ENCODE measurements at places on chromosomes 13 and 19. TPM values are rescaled to one million over a fixed set of nuclear protein-coding genes. Genes with fewer than 3 reads are reported as not detected.
A peak's percentile ranks its signal among the peaks of the same experiment; 100 is the strongest.

- no peaks in the 10 kb centered on the region for H3K4me1 ChIP-seq
- H3K27me3 ChIP-seq = no peaks in the 10 kb centered on the region
- no peak for DNase-seq
- H3K27ac ChIP-seq = no peak overlapping the region
- no peak overlapping the region for H3K4me3 ChIP-seq
- H3K36me3 ChIP-seq = no peaks in the 10 kb centered on the region
Measured at GRCh38 chr19:48905664-48906063, 5.6 kb downstream of the NUCB1 start.

DNA sequence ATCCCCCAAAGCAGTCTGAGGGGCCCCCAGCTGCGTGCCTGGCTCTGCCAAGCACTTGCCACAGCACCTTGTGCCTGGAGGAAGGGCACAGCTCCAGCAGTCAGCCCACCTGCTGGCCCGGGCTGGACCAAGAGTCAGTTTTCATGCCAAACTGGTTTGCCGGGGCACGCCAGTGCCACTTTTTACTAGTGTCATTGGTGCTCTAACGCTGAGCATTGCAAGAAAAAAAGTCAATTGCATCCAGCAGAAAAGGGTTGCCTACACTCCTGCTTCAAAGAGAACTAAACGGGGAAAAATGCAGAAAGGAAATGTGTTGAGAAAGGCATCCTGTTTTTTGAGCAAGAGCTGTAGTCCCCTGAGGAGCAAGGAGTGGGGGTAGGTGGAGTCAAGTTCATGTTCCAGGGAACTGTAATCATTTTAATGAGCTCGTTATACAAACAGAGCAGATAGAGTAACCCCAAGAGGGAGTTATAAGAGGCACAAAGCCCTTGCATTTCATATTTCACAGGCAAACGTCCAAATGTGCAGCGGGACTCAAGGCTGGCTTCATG is 68.4 kb downstream of the F2RL3 start:
- H3K27me3 ChIP-seq = no peaks in the 10 kb centered on the region
- H3K4me1 ChIP-seq = no peaks in the 10 kb centered on the region
- no peak overlapping the region for H3K4me3 ChIP-seq
- no peaks in the 10 kb centered on the region for H3K36me3 ChIP-seq
- DNase-seq = no peak

- no peaks in the 10 kb centered on the region for H3K4me1 ChIP-seq
- DNase-seq = peak; percentile 23
- no peaks in the 10 kb centered on the region for H3K36me3 ChIP-seq
- no peak overlapping the region for H3K4me3 ChIP-seq
- H3K27ac ChIP-seq = no peak overlapping the region
- no peaks in the 10 kb centered on the region for H3K27me3 ChIP-seq
Measured at GRCh38 chr19:31110336-31110735, 238.9 kb downstream of the TSHZ3 start.

DNA sequence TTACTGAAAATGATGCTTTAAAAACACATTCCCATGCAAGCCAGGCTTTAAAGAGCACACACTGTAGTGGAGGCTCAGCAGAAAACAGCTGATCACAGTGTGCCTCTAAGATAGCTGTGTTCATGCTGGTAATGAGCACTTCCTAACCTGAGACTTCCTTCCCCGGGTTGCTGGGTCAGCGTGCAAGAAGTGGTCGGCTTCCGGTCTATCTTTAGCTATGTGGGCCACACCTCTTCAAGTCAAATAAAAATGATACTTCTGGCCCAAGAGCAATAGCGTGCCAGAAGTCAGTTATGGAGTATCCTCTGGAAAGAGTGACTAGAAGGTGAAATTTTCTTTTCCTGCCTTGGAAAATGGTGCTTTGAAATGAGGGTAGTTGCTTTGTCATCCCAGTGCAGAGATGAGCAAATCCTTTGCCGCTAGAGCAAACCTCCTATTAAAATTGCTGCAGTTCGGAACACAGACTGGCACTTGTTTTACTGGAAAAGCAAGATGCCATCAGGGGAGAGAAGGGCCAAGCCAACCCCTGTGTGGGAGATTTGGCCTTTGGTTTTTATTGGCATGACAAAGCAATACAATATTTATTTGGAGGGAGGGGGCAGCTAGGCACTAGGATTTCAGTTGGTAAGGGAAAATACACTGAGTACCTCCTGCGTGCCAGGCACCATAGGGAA is 64.2 kb downstream of the ARHGAP35 start:
- no peaks in the 10 kb centered on the region for H3K36me3 ChIP-seq
- no peaks in the 10 kb centered on the region for H3K27me3 ChIP-seq

DNA sequence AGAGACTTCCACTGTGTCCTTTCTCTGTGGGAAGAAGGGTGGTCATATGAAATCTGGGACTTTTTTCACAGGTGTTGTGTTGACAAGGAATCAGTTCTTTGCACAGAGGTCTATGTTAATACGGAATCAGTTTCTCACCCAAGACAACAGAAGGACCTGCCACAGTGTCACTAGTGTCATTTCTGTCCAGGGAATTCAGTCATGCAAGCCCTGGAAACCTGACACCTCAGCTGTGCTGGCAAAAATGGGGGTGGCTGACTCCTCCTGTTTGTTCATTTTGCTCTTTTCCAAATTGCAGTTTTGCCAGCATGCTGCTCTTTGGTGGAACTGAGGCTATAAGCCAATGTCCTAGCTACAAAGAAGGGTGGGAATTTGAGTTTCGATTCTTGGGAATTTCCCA is 49.8 kb upstream of the ESD start:
- no peaks in the 10 kb centered on the region for H3K36me3 ChIP-seq
- H3K27ac ChIP-seq = no peak overlapping the region
- no peaks in the 10 kb centered on the region for H3K27me3 ChIP-seq
- H3K4me1 ChIP-seq = no peaks in the 10 kb centered on the region
- no peak for DNase-seq

DNA sequence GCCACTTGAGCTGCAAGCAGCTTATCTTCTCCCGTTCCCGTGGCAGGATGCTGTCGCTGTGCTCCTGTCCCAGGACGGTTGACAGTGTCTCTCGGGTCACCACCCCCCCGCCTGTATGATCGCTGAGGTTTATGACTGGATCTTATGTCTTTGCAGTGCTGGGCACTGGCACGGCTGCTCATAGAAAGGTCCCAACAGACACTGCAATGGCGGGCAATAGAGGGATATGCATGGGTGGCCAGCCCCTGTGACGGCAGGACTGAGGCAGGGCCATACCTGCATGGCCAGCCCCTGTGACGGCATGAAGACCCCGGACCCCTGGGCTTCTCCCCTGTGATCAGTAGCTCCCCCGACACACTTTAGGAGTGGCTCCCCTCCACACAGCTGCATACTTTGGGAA is 307.2 kb downstream of the TEX29 start:
- no peaks in the 10 kb centered on the region for H3K4me1 ChIP-seq
- H3K4me3 ChIP-seq = no peak overlapping the region
- DNase-seq = no peak
- no peaks in the 10 kb centered on the region for H3K36me3 ChIP-seq
- H3K27ac ChIP-seq = no peak overlapping the region
- no peaks in the 10 kb centered on the region for H3K27me3 ChIP-seq

GRCh38 chr13:64640002-64640401 is 2590.1 kb downstream of the PCDH9 start:
- no peak for DNase-seq
- H3K27me3 ChIP-seq = no peaks in the 10 kb centered on the region
- H3K4me3 ChIP-seq = no peak overlapping the region

DNA sequence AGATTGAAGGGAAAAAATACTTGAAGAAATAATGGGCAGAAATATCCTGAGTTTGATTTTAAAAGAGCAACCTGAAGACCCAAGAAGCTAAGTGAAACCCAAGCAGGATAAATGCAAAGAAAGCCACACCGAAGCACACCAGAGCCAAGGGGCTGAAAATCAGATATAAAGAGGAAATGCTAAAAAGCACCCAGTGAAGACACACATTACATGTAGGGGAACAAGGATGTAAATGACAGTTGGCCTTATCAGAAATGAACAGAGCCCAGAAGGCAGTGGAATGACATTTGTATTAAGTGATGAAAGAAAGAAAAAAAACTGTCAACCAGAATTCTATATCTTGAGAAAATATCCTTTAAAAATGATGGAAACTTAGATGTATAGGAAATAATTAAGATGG is 139.1 kb downstream of the SLC7A1 start:
- H3K4me3 ChIP-seq = no peak overlapping the region
- H3K27me3 ChIP-seq = no peaks in the 10 kb centered on the region
- H3K27ac ChIP-seq = no peak overlapping the region
- no peak for DNase-seq
- no peaks in the 10 kb centered on the region for H3K4me1 ChIP-seq

DNA sequence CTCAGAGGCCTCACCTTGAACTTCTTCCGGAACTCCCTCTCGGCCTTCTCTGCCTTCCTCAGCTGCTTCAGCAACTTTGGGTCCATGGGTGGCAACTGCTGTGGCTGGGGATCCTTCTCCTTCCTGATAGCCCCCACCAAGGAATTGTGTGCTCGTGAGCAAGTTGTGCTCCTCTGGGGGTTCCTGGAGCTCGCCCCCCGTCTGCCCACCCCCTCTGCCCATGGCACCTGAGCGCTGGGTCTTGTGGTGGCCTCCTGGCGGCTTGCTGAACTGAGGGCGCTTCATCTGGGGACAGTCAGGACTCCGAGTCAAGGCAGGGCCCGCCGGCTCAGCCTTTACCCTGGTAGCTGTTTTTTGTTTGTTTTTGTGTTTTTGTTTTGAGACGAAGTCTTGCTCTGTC is 11.6 kb downstream of the PRAM1 start:
- H3K27me3 ChIP-seq = no peaks in the 10 kb centered on the region
- H3K4me3 ChIP-seq = no peak overlapping the region
- no peaks in the 10 kb centered on the region for H3K36me3 ChIP-seq
- no peaks in the 10 kb centered on the region for H3K4me1 ChIP-seq
- no peak overlapping the region for H3K27ac ChIP-seq

DNA sequence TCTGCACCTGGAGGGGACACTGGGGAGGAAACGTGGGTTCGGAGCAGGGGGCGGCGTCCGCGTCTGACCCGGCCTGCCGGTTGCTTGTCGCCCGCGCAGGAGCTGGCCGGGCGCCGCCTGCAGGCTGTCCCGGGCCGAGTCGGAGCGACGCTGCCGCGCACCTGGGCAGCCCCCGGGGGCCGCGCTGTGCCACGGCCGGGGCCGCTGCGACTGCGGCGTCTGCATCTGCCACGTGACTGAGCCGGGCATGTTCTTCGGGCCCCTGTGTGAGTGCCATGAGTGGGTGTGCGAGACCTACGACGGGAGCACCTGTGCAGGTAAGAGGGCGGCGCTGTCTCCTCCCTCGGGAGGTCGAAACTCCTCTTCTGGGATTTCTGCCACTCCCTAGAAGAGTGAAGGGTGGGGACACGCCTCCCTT is 1.3 kb downstream of the ITGBL1 start:
- no peaks in the 10 kb centered on the region for H3K27me3 ChIP-seq
- H3K4me3 ChIP-seq = peak overlapping the region; percentile 26
- H3K36me3 ChIP-seq = no peaks in the 10 kb centered on the region
- no peak overlapping the region for H3K27ac ChIP-seq
- no peak for DNase-seq
- H3K4me1 ChIP-seq = no peaks in the 10 kb centered on the region

GRCh38 chr13:40389081-40389641 is 277.3 kb downstream of the FOXO1 start:
- no peaks in the 10 kb centered on the region for H3K27me3 ChIP-seq
- H3K4me1 ChIP-seq = no peaks in the 10 kb centered on the region
- no peak for DNase-seq

GRCh38 chr19:35117799-35118198 is 2.2 kb downstream of the FXYD3 start:
- H3K27ac ChIP-seq = no peak overlapping the region
- H3K27me3 ChIP-seq = no peaks in the 10 kb centered on the region
- H3K36me3 ChIP-seq = no peaks in the 10 kb centered on the region
- H3K4me3 ChIP-seq = no peak overlapping the region
- DNase-seq = no peak

DNA sequence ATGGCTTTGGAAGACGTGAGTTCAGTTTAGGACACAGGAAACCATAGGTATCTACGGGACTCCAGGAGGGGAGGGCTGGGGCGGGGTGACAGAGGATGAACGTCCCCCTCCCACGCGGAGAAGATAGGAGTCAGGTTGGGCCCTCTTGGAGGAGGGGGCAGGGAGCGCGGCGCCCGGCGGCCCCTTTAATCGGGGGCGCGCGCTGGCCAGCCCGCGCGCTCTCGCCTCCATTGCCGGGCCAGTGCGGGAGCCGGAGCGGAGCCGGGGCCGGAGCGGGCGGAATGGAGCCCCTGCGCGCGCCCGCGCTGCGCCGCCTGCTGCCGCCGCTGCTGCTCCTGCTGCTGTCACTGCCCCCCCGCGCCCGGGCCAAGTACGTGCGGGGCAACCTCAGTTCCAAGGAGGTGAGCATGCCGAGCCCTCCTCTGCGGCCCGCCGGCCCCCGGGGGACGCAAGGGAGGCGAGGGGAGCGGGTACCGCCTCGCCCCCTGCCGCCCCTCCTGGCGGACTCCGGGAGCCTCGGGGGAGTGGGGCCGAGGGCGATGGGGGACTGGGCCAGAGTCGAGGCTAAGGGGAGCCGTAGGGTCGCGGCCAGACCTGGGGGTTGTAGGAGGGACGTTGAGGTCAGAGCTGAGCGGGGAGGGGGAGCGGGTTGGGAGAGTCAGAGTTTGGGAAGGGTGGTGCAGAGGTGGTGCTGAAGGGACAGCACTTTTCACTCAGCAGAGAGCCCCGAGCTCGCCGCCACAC is at the start of gene TMEM145:
Gene TMEM145, plus strand, starts transcription at position 214 of the 744 bp plus-strand sequence. Its CDS starts 68 bp downstream, at position 282.
- no peaks in the 10 kb centered on the region for H3K36me3 ChIP-seq
- no peak within 1 kb of the TSS for H3K27ac ChIP-seq
- no peak for DNase-seq

- no peak overlapping the region for H3K4me3 ChIP-seq
- H3K36me3 ChIP-seq = no peaks in the 10 kb centered on the region
- no peak overlapping the region for H3K27ac ChIP-seq
- no peaks in the 10 kb centered on the region for H3K4me1 ChIP-seq
- H3K27me3 ChIP-seq = no peaks in the 10 kb centered on the region
Measured at GRCh38 chr19:32186542-32187330, 158.7 kb upstream of the ZNF507 start.

- no peaks in the 10 kb centered on the region for H3K27me3 ChIP-seq
- H3K36me3 ChIP-seq = no peaks in the 10 kb centered on the region
- DNase-seq = no peak
Measured at GRCh38 chr13:100231176-100231575, 142.3 kb downstream of the PCCA start.

Gene WTIP
- total RNA-seq = 6.1 TPM

Gene PRSS57
- not detected for total RNA-seq

Gene KLK15
- not detected for total RNA-seq

Gene KIR3DL2
- total RNA-seq = not detected

Gene LPAR6
- total RNA-seq = 42.4 TPM

Gene STXBP2
- total RNA-seq = 10.3 TPM

Gene CLEC17A
- total RNA-seq = not detected

Gene SLC10A2
- not detected for total RNA-seq

All from uterus (tissue), 4 donors.